ENCODE measurements at places on chromosomes 3 and 15.

GRCh38 chr15:64138331-64138941, 13.1 kb upstream of the SNX22 start:
- DNase-seq: no peak

- DNase-seq: no peak
Measured at GRCh38 chr3:66413151-66413751, 87.6 kb downstream of the LRIG1 start.

GRCh38 chr3:61288446-61288845, 37.2 kb upstream of the FHIT start:
- DNase-seq: no peak

DNA sequence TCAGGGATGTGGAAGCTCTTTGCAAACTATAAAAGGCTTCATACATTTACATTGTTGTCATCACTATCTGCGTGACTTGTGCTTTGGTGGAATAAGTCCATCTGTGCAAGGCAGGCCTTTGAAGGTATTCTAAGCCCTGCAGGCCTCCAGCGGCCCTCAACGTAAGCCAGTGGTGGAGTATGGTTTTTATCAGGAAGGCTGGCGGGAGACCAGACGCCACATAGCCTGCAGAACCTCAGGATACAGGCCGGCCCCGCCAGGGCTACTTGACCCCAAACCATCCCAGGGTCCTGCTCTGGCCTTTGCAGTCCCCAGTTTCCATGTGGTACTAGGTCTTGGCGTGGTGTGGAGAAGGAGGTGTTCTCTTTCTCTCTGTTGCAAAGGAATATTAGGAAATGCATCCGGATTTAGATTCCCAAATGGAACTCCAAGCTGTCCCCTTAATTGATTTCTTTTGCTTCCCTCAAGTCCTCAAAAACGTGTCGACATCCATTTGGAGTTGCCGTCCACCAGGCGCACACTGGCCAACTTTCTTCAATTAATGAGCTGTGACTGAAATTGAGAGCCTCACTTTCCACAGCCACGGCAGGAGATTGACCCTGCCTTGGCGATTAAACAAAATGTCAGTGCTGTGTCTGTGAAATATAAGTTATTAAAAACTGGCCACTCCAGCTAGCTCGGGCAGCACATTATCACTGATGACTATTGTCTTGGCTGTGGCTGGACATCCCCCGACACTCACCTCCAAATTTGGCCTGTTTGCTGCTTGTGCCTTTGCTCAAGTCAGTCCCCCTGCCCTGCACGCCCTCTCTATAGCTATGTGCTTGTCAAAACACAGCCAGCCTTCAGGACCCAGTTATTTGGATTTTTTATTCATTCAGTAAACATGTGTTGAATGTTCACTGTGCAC, 239.8 kb upstream of the TLE3 start:
- no peak for DNase-seq

DNA sequence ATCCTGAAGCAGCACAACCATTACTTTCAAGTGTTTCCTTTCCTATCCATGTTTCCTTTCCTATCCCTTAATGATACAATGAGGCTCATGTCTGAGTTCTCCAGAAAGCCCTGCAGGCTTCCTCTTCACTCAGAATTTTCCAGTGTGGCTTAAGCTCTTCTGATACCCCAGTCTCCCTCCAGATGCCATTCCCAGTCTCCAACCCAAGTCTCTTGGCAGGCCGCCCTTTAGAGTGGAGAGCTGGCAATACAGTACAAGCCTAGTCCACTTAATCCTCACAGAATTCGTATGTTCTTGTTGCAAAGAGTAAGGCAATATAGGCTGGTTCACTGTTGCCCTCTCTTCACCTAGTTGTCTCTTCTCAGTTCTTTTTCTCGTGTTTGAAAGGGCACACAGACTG, 503.9 kb upstream of the MDFIC2 start:
- no peak for DNase-seq

DNA sequence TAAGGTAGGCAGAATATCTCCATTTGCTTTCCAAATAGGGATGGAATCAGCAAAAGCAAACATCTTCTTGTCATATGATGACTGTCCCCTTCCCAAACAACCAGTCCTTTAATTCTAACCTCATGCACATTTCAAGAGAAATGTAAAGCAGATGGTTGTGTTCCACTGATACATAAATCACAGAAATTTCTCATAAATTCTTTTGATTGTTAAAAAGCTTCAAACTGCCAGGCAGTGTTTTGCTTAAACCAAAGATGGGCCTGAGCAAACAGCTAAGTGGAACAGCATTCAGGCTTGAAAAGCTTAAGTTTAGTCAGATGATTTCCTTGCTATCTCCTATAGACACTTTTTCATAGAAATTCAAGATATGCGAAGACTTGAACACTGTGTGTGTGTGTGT, 74.3 kb upstream of the SOX2 start:
- DNase-seq: no peak

- DNase-seq: no peak
Measured at GRCh38 chr3:137765310-137766033, 1.4 kb downstream of the SOX14 start.

DNA sequence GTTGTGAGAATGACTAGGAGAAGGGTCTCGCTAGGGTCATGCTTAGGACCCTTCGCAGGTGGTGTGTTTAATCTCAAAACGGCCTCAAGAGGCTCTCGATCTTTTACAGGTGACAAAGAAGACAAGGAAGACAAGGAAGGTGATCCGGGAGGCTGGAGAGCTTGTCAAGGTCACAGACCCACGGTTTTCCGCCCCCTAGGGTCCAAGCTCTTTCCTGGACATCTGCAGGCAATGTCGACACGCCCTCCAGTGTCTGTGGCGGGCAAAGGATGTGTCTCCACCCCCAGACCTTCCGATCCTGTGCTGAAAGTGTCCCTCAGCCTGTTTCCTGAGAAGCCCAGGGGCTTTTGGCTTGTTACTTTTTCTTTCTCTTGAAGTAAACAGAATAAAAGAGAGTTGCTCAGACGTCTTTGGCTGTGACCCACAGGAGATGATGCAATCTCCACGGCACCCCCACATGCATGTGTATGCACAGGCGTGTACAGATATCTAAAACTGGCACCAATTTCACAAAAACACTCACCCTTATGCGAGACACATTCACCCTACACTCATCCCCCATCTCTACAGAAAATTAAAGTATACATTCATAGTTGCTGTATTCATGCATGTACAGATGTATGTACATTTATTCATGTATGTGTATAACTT, 108.8 kb downstream of the KLF13 start:
- peak; percentile 96 for DNase-seq

GRCh38 chr15:42034628-42035434, 14.0 kb upstream of the PLA2G4E start:
- no peak for DNase-seq

GRCh38 chr15:55897560-55898336, 95.7 kb downstream of the NEDD4 start:
- peak; percentile 39 for DNase-seq

DNA sequence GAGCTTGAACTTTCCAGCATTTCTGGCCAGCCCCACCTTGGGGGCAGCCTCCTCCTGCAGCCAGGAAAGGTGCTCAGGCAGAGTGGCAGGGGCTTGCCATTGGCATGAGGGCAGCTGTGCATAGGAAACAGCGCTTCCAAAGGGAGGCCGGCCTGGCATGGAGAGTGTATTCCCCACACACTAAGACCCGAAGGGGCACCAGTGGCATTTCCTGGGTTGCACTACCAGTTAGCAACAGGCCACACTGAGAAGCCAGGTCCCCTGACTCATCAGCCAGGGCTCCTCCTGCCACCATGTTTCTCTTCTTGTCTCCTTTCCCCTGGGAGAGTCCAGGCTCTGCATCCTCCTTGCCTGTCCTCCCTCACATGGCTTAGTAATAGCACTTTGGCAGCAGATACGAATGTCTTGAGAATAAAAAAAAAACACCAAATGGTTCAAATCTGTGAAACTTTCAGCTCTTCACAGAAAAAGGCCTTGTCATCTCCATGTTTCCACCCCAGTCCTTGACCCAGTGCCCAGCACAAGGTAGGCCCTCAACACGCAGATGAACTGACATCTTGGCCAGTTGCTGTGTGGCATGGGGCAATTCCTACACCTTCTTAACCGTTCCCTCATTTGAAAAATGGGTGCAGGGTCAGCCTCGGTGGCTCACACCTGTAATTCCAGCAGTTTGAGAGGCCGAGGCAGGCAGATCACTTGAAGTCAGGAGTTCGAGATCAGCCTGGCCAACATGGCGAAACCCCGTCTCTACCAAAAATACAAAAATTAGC, 180.4 kb downstream of the SMAD6 start:
- peak; percentile 29 for DNase-seq

GRCh38 chr15:68427366-68427765, 4.6 kb downstream of the ITGA11 start:
- no peak for DNase-seq

DNA sequence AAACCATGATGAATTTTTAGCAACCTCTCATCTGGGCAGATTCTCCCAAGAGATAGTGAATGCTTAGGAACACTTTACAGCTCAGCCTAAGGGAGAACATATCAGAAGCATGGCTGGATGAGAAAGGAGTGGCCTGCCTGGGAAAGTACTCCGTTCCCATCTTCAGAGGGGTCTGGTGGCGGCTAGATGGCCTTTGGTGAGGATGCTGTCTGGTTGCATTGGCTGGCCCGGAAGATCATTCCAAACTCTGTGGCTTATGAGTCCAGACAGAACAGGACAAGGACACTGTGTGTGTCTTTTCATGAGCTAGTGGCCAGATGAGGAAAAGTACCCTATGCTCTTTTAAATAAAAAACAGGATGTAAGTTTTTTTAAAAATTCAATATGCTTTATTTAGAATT, 51.2 kb downstream of the CRTC3 start:
- no peak for DNase-seq

DNA sequence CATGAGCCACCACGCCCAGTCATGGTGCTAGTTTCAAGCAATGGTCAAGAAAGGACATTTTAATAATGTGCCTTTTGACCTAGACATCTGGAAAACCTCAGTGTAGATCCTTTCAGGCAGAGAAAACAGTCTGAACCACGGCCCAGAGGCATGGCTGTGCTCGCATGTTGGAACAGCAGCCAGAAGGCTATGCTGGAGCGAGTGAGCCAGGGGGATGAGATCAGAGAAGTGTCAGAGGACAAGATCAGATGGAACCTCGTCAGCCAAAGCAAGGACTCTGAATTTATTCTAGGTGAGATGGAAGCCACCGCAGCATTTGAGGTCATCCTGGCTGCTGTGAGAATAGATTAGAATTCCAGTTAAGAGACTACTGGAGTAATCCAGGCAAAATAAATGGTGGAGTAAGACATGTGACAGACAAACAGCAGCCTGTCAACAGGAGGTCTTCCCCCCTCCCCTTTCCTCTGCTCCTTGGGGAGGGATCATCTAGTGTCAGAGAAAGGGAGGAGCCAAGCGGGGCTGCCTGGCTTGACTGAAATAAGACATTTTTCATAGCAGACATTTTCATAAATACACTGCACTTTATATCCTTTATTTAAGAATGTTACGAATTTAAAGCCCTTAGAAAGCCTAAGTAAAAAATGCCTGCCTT, 40.4 kb upstream of the ACKR4 start:
- no peak for DNase-seq

DNA sequence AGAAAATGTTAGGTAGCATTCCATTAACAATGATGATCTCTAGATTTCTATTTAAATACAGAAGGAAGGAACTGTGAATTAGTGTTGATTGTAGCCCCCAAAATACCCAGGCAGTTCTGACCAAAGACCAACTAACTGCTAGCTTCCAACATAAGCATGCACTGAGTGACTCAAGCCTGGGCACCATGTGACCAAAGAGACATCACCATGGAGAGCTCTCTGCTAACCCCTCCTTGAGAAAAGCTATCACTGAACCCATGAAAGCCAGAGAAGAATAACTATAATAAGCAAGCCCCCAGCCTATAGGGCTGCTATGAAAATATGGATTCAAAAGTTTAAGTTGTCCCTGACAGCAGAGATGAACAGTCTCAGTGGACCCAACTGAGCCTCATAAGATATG, 310.2 kb downstream of the ULK4 start:
- DNase-seq: no peak

DNA sequence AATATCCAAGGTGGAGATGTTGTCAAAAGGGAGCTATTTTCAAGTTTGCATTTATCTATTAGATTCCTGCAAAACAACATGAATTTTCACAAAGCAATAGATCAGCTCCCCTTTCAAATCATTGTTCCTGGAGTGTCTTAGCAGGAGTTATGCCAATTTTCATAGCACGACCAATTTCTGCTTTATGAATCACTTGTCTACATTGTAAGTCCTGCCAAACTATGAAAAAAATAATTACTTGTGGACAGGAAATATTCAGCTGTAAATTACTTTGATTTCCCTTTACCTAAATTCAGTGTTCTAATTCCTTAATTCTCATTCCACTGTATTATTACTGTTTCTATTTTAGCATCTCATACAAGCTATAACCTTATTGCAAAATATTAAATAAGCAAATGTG, 1289.6 kb downstream of the NSUN3 start:
- no peak for DNase-seq

GRCh38 chr15:42920519-42921341, at the start of gene TTBK2:
Gene TTBK2 (minus strand): TSS chr15:42920778. CDS start chr15:42878617, 42,161 bp downstream.
- peak; percentile 99 for DNase-seq

DNA sequence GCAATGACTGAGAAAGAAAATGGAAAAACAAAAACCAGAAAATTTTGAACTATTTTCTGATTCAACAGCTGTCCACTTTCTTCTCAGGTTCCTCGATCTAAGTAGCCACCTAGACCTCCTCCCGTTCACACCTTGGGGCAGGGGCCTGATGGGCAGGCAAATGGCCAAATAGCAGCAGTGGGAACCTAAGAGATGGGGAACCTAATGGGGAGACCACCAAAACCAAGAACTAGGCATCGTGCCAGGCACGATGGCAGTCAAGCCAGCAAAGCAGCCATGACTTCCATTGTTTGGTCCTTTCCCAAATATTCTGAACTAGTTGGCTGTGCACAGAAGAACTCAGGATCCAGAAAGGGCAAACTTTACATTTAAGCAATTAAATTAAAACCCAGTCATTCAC, 57.1 kb downstream of the CAPN7 start:
- DNase-seq: no peak

GRCh38 chr3:73576999-73577461, 47.7 kb downstream of the PDZRN3 start:
- no peak for DNase-seq

DNA sequence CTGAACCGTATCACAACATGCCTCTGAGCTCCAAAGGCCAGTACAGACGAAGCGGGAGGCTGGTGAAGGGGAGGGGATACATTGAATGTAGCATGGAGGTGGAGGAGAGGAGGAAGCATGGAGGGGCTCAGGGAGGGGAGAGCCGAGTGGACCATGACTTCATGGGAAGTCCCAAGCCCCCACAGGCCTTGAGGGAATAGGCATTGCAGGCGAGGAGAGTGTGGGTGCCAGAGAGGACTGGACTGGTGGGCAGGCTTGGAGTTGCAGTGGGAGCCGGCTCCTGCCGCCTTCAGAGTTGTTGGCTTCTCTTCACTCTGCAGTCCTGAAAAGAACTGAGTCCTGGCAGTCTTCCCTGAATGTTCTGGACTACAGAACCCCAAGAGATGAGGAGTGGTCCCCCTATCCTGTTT, 3.3 kb upstream of the RNU6-1 start:
- no peak for DNase-seq

DNA sequence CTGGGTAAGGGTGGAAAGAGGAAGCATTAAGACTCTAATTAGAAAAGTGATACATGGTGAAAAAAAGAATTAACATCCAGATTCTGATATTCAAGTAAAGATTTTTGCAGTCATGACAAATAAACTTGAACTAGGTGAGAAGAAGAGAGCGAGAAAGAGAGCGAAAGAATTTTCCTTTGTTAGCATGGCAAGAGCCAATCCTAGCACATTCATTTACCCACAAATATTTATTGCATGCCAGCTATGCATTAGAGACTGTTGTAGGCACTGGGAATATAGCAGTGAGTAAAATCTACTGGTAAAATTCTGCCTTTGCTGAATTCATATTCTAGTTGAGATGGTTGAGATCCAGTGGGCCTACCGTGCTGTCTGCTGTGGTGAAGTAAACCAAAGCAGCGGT, 177.9 kb upstream of the DPH6 start:
- DNase-seq: no peak

- peak; percentile 60 for DNase-seq
Measured at GRCh38 chr3:126212620-126213378, 32.4 kb upstream of the ALDH1L1 start.

All from NB4 (cell line).